ENCODE measurements at places on chromosomes 5 and 9.

DNA sequence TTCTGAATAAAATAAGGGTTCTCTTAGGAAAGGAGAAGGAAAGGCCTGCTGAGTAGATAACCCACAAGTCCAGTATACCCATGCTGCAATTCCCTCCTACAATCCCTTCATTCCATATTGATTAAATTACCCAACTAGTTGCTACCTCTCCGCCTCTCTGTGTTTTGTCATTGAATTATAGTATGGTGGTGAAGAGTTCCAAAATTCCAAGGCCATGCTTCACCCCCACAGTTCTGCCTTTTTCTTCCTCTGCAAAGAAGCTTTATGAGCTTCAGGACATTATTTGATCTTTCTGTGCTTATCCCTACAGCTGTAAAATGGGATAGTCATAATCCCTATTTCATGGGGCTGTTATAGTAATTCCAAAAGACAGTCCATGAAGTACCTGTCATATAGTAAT lies 215.6 kb downstream of the ACTL7B start:
- DNase-seq: no peak

- no peak for DNase-seq
Measured at GRCh38 chr5:143126174-143127019, 277.1 kb downstream of the NR3C1 start.

DNA sequence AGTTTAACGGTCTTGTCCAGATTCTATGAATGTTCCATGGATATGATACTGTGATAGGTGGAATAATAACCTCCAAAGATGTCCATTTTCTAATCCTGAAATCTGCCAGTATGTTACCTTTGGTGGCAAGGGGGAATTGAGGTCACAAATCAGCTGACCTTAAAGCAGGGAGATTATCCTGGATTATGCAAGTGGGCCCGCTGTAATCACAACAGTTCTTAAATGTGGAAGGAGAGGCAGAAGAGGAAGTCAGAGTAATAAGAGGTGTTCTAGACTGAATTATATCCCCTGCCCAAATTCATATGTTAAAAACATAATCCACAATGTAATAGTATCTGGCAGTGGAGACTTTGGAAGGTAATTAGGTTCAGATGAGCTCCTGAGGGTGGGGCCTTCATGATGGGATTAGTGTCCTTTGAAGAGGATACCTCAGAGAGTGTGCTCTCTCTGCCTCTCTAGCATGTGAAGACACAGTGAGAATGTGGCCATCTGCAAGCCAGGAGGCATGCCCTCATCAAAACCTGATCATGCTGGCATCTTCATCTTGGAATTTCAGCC lies 47.6 kb upstream of the ZFAND5 start:
- DNase-seq: no peak

DNA sequence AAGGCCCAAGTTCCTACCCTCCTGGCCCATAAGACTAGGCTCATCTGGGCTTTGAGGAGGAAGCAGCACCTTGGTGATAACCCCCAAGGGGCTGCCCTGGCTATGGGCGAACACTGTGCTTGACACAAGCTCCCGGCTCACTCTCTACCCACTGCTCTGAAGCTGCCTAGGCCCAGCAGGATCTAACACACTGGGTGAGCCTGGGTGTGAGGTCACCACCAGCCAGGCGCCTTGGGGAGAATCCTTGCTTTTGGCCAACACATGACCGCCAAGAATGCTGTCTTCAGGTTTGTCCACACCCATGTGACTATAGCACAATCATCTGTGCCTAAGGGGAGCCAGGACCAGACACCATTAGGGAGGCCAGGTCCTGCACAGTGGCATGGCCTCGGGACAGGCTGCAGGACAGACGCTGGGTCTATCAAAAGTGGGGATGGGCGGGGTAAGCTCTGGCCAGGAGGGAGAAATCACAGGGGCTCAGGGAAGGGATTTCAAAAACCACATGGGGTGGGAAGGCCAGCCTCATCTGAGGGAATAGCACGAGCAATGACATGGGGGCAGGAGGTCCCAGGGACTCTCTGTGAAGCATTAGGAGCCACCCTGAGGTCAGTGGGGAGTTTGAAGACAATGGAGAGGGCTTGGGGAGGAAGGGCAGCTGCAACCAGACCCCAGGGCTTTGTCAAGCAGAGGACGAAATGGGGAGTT lies 29.6 kb downstream of the BICD2 start:
- DNase-seq: no peak

- DNase-seq: no peak
Measured at GRCh38 chr9:101512116-101512515, 21.5 kb upstream of the RNF20 start.

DNA sequence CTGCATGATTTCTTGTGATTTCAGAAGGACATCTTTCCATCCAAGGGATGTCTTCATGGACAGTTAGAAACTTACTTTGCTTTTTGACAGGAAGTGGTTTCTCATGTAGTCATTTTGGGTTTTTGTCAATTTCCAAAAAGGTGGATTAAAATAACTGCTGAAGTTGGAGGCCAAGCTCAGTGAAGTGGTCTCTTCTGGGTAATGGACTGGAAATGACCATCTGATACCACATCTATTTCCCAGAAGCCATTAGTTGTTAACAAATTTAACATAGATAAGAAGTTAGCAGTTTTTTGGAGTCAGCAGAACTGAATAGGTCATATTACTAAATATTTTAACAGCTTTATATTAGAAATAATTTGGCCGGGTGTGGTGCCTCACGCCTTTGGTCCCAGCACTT lies 86.2 kb upstream of the MYO10 start:
- no peak for DNase-seq

GRCh38 chr5:72817671-72818266 lies 1.3 kb downstream of the TNPO1 start:
- no peak for DNase-seq

DNA sequence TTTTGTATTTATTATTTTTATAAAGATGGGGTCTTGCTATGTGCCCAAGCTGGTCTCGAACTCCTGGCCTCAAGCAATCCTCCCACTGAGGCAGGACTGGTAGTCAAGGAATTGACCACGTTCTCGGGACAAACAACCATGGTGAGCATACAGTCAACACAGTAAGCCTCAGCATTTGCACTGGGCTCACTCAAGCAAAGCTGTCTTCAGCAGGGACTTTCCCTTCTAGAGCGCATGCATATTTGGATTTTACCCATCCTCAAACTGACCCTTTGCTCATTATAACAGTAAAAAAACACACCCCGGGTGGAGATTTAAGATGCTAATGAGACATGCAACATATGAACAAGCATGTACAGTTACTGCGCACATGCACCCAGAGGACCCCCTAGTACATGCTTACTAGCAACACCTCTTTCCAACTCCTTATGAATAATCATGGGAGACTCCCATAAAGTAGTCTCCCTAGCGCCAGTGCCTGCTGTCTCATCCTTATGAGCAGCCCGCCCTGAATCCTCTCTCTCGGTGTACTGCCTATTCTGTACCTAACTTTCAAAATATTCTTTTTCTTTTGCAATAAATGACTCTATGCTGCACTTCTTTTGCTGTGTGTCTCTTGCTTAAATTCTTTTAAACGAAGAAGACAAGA lies 41.5 kb downstream of the C5orf22 start:
- no peak for DNase-seq

GRCh38 chr5:32217886-32218396 lies 43.8 kb upstream of the GOLPH3 start:
- no peak for DNase-seq

GRCh38 chr5:38985909-38986452 lies 88.2 kb downstream of the RICTOR start:
- no peak for DNase-seq

DNA sequence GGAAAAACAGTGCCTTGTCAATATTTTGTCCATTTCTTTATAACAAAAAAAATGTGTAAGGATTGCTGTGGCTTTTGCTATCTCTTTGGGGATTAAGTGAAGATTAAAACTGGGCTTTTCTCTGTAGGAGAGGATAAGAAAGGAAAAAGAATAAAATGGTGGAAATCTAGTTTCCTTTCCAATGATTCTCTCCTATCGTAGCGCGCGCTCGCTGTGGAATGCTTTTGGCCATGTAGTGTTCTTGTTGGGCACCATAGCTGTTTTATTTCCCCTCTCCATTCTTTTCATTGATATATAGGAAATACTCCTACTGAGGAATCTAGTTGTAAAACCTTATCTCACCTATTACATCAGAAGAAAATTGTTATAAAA lies 1.5 kb downstream of the STXBP1 start:
- no peak for DNase-seq

- DNase-seq: no peak
Measured at GRCh38 chr5:72525816-72526215, 18.6 kb upstream of the ZNF366 start.

DNA sequence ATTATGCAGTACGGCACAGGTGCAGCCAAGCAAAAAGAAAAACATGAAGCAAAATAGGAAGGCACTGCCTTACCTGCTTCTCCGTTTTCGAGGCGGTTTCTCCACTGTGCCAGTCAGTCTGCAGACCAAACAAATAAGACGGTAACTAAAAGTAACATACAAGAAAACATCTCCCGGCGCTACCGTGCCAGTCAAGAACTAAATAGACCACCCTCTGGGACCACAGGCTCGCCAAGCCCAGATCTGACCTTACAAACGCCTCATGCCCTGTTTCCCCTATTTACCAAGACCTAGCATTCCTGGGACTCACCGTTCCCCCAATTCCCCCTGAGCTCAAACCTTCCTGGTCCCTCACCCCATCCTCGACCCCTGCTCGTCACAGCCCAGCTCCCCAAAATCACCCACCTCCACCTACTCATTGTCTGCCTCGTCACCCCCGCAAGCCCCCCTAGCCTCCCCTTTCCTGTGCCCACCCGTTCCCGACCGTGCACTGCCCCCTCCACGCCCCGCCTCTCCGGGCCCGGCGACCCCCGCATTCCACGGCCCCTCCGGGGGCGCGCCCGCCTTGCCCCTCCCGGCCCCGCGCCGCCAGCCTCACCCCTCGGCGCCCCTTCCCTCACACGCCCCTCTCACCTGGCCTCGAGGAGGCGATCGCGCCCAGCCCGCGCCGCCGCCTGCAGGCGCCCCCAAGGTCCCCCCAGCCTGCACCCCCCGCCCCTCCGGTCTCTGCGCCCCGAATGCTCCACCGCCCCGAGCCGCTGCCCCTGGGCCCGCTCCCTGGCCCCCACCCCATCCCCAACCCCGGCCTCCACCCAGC lies 560 bp downstream of the SCAI start:
- no peak for DNase-seq

- no peak for DNase-seq
Measured at GRCh38 chr9:138060365-138060764, 182.8 kb downstream of the CACNA1B start.

- no peak for DNase-seq
Measured at GRCh38 chr5:125293223-125293622, 546.8 kb upstream of the ZNF608 start.

- no peak for DNase-seq
Measured at GRCh38 chr5:2742921-2743679, 8.4 kb downstream of the IRX2 start.

- DNase-seq: no peak
Measured at GRCh38 chr9:93306081-93306480, 122.1 kb downstream of the WNK2 start.

DNA sequence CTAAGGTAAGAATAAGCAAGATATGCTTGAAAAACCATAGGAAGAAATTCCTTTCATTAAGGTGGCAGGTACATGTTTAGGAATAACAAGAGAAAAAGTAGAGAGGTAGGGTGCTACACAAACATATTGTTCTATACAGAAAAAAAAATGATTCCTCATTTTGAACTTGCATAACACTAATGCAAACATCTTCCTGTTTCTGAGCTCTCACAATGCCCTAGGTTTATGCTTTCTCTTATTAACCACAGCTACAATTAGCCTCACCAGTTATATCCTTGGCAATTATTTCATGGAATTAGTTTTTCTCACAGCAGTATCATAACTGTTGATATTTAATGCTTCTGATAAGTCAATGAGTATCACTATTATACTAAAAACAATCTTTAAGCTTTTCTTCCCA lies 20.7 kb downstream of the CEMIP2 start:
- no peak for DNase-seq

DNA sequence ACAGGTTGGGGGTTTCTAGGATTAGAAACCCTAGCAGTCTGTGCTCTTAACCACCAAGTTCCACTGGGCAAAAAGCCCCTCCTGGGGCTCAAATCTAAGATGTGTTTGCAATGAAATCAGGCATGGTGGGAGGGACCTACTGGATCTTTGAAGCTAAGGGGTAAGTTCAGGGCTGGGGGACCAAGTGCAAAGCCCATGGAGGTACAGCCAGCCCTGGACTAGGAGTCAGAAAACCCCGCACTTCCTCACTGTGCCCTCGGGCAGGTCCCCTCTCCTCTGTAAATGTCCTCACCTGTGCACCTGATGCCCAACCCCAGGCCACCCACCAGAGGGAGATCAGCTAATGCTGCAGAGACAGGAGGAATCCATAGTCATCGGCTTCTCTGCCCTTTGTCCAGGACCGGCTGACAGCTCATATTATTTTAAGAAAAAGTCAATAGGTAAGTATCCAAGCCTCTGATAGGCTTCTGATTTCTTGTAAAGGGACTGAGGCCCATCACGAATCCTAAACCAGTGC lies 138.3 kb downstream of the PAX5 start:
- no peak for DNase-seq

- DNase-seq: no peak
Measured at GRCh38 chr9:14006386-14007187, 307.4 kb downstream of the NFIB start.

- DNase-seq: no peak
Measured at GRCh38 chr9:19533373-19533772, 124.6 kb downstream of the ACER2 start.

DNA sequence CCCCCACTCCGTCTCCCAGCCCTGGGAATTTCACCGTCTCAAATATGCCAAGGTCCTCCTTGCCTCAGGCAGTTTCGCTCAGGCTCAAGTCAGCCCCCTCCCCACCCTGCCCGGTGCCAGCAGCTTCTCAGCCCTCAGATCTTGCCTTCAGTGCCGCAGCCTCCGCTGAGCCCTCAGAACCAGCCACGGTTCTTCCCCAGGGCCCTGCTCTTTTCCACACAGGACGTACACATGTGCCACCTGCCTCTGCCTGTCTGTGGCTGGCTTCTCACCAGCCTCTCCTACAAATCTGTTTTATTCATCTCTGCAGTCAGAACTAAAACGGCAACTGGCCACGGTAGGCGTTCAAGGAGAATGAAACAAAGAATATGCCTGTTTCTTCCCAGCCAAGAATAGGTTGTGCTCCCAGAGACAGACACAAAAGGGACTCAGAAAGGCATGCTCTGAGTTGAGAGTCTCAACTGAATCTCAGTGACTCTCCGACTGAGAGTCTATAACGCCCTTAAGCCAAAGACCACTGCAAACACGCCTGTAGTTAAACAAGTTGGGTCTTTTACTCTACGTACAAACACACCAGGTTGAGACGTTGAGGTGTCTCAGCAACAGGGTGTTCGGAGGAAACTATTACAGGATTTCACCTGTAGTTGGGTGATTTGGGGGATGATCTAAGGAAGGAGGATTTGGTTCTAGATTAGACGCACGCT lies 10.6 kb upstream of the GRIN1 start:
- DNase-seq: no peak

DNA sequence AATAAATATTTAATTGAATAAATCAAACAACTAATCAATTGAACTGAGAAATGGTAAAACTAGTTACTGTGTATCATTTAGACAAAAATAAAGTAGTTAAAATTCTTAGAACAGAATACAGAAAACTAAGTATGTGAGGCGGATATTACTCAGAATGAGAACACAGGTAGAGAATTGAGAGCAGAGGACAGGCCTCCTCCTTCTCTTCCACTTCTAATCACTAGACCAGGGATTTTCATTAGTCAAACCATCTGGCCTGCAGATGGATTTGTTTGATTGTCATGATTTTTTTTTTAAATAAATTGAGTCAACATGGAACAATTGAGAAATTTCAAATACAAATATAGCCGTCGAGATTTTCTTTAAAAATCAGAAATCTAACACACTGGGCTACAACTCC lies 198.6 kb upstream of the HMHB1 start:
- no peak for DNase-seq

Measured in cortex of kidney (tissue), 1 donor.